ENCODE measurements at places on chromosomes 2 and 18.

GRCh38 chr2:233079473-233079877 lies 19.3 kb downstream of the INPP5D start:
- DNase-seq: no peak

DNA sequence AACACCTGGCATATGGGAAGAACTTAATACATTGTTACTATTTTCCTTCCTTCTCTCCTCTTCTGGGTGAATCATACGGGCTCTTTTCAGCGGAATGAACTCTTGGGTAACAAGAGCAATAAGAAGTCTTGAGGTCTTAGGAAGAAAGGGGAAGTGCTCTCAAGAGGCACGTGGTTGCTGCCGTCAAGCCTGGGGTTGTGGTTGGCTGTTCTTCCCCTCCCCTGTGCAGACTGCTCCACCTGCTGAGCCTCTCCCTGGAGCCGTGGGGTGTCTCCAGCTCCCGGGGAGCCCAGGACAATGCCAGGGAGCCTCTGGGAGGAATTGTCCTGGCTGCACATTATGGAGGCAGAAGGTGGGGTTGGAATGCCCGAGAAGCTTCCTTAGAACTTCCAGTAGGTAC lies 19.4 kb downstream of the TOGARAM2 start:
- DNase-seq: no peak

- DNase-seq: no peak
Measured at GRCh38 chr2:18930971-18931370, 341.6 kb upstream of the NT5C1B start.

DNA sequence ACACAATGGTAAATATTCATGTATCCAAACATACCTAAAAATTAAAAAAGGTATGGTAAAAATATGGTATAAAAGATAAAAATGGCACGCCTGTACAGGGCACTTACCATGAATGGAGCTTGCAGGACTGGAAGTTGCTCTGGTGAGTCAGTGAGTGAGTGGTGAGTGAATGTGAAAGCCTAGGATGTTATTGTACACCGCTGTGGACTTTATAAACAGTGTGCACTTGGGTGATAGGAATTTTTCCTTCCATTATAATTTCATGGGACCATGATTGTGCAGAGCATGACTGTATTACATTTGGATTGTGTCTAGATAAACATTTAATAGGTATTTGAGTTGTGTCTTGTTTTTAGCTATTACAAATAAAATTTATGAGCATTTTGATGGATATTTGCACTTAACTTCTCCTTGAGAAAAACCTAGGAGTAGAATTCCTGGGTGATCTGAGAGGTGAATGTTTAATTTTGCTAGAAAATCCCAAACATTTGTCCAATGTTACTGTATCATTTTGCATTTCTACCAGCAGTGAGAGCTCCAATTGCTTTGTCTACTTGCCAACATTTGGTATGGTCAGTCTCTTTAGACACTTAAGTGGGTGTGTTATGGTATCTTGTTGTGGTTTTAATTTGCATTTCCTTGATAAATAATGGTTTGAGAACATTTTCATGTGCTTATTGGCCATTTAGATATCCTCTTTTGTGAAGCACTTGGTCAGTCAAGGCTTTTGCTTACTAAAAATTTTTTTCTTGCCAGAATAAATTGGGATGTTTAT lies 81.7 kb downstream of the BCL2L11 start:
- DNase-seq: no peak

GRCh38 chr2:197309691-197310231 lies 819 bp downstream of the ANKRD44 start:
- peak; percentile 3 for DNase-seq

- DNase-seq: no peak
Measured at GRCh38 chr18:55064760-55065159, 105.5 kb upstream of the CCDC68 start.

GRCh38 chr2:140627136-140627535 lies 1503.7 kb downstream of the LRP1B start:
- DNase-seq: no peak

GRCh38 chr2:145538661-145539350 lies 1018.9 kb upstream of the ZEB2 start:
- no peak for DNase-seq

GRCh38 chr2:227507963-227508362 lies 36.0 kb downstream of the AGFG1 start:
- no peak for DNase-seq

GRCh38 chr18:9690418-9691188 lies 17.5 kb upstream of the RAB31 start:
- DNase-seq: no peak

- DNase-seq: peak; percentile 89
Measured at GRCh38 chr18:74635224-74635975, 37.7 kb downstream of the ZNF407 start.

- no peak for DNase-seq
Measured at GRCh38 chr2:150938527-150938926, 323.1 kb downstream of the RBM43 start.

DNA sequence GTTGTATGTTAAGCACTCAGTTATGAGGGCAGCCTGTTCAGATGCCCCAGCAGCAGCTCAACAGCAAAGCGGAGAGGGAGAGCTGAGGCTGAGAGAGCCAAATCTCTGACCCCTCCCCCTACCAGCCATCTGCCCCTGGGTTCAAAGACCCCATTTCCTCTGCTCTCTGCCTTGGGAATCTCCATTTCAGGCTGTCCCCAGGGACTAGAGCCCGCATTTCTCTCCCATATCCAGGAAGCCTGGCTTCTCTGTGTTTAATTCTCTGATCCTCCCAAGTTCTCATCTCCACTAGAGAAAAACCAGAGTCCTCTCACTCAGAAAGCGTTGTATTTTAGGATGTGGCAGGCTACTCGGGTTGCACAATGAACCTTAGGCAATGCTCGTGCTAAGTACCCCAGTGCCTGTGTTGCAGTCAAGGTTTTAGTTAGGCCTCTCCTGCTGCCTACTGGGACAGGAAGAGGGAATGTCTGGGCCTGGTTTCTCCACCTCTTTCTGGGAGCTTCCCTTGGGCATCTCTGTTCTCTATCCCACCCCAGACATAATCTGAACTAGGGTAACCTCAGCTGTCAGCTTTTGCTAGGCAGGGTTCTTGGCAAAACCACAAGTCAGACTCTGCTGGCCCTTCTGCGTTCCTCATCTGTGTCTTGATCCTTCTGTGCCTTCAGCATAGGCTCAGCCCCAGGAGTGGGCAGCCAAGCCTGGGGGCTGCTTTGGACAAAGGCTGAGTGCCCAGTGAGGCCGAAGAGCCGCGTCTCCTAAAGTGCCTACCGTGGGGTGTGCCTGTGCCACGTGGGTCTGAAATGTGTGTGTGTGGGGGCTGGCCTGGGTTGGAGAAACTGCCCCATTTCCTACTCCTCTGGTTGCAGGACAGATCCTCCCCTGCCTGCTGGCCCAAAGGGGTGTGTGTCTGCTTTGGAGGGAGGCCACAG lies 96.8 kb downstream of the STPG4 start:
- DNase-seq: no peak

- DNase-seq: no peak
Measured at GRCh38 chr18:37487400-37487867, 78.2 kb downstream of the CELF4 start.

DNA sequence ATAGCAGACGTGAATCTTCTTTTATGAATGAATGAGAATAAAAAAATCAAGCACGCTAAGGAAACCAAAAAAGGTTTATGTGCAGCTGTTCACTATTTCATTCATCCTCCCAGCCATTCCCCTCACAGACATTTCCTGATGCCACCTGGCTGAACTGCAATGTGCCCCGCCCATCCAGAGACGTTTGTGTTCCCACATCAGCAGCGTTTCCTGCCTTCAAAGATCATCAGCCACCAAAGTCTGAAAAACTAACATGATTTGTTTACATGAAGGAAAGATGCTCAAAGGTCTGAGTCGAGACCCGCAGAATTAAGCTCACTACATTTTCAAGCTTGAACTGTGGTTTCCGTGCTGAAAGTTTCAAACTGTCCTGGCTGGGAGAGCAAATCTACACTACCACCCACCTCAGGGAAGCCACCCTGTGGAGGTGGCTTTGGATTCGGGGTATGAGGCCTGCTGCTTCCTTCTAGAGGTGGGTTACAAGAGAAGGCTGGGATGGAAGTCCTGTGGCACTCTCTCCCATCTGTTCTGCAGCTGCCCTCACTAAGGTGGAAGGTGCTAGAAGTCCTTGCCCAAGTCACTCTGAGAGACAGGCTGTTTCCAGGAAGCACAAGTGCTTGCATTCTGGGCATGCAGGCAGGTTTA lies 201.3 kb upstream of the OSR1 start:
- DNase-seq: no peak

- DNase-seq: no peak
Measured at GRCh38 chr2:168233166-168233565, 14.2 kb downstream of the STK39 start.

GRCh38 chr2:60818272-60818671 lies 62.2 kb downstream of the PAPOLG start:
- DNase-seq: no peak

- no peak for DNase-seq
Measured at GRCh38 chr2:72824224-72824842, 1.5 kb downstream of the EXOC6B start.

- no peak for DNase-seq
Measured at GRCh38 chr2:241858206-241859016, at the start of gene PDCD1. Gene PDCD1, minus strand, starts transcription at chr2:241858894. Its CDS starts 56 bp downstream, at chr2:241858838.

- DNase-seq: peak; percentile 4
Measured at GRCh38 chr2:86671337-86671981, 47.8 kb upstream of the RNF103 start.

DNA sequence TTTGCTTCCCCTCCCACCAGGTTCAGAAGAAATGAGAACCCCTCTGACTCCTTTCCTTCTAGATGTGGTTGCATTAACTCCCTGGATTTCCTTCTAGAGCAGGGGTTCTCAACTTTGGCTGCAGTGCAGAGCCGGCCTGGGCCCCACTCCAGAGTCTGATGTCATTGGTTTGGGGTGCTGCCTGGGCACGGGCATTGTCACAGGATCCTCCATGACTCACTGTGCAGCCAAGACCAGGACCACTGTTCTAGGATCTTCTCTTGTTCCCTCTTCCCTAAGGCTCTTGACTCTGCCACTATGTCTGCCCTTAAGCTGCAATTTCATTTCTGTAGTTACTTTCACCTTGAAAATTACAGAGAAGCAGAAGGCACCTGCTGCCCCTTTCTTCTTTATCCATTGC lies 31.8 kb downstream of the TBC1D8 start:
- DNase-seq: no peak

DNA sequence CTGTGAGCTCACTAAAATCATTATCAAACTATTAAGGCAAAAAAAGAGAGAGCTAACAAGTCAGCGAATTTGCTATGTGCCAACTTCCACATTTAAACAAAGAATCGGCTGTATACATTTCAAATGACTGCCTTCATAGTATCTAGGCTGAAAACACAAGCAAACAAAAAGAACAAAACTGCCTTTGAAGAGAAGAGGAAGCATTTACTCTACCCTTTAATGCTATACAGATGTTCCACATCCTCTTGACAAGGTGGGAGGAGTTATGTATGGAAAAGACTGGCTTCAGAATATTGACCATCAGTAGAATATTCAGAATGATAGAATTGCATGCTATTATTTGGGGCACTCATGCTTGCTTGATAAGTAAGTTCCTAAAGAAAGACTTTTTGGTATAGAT lies 741.7 kb downstream of the PLCL1 start:
- DNase-seq: no peak

GRCh38 chr18:45167631-45168280 lies 447.5 kb upstream of the SLC14A2 start:
- no peak for DNase-seq

DNA sequence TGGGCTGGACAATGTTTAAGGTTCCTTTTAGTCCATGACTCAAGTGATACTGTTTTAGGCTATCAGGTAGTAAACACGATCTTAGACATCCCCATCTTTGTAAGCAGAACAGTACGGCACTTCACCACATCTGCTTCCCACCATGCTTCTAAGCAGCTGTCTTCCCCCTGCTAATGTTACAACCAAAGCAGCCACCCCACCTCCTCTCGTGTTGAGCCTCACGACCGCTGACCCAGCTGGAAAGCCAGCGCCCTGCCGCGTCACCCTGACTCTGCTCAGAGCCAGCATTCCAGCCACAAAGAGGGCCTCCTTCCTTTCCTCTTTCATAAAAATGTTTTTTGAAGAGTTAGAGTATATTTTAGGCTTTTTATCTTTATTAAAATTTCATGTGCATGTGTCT lies 9.4 kb downstream of the MTERF4 start:
- DNase-seq: no peak

- DNase-seq: no peak
Measured at GRCh38 chr2:235265348-235265965, 228.4 kb upstream of the AGAP1 start.

GRCh38 chr2:235810846-235811245 lies 317.0 kb downstream of the AGAP1 start:
- DNase-seq: no peak

DNA sequence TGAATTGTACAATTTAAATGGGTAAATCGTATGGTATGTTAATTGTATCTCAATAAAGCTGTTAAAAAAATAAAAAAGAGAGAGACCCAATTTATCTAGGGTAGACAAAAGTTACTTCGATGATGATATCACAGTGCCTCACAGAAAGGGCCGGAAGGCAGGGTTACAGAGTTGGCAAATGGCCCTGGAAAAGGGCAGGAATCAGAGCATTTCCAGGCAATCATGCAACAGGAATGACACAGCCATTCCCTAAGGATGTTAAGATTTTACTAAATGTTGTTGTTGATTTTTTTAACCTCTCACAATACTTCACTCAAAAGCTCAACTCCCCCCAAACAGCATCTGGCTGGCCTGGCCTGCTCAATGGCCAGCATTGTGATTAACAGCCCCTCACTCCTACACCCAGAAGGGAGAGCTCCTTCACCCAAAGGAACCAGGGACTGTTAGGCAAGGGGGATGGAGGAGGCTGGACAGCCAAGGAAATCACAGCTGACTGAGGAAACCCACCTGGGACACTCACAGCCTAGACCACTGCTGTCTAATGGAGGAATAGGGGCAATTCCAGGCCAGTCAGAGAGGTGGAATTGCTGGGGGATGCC lies 7.7 kb upstream of the SP100 start:
- DNase-seq: no peak

GRCh38 chr2:163731735-163732134 lies 4.1 kb downstream of the FIGN start:
- DNase-seq: no peak

GRCh38 chr18:70037431-70038061 lies 89.9 kb upstream of the CD226 start:
- no peak for DNase-seq

DNA sequence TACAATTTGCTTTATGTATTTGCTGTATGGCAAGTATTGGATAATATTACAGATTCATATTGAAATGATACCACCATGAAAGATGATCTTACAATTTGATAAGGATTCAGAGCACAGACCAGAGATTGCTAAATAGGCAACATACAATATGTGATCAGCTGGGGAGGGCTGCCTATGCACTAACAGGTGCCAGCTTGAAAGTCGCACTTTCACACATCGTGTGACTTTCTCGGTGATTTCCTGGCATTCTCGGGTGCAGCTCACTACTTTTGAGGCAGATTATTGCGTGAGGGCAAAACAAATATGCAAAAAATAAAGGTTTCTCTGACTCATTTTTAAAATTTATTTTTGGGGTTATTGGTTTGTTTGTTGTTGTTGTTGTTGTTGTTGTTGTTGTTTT lies 36.0 kb downstream of the RBMS1 start:
- no peak for DNase-seq

GRCh38 chr2:63740943-63741342 lies 100.8 kb upstream of the UGP2 start:
- DNase-seq: no peak

Data from NCI-H1105 treated with DMSO at 0.1 percent for 48 hours (cell line).